ENCODE measurements at places on chromosomes 4 and X. TPM values are rescaled to one million over a fixed set of nuclear protein-coding genes. Genes with fewer than 3 reads are reported as not detected.

The FHL1 gene
- total RNA-seq = 49.9 TPM

The ZBTB49 gene
- 3.7 TPM for total RNA-seq

The NAP1L3 gene
- total RNA-seq = 7.6 TPM

The TCEAL3 gene
- total RNA-seq = 41.0 TPM

The BEND4 gene
- total RNA-seq = not detected

The AGTR2 gene
- total RNA-seq = 0.42 TPM

The RRH gene
- total RNA-seq = 0.49 TPM

The SULT1E1 gene
- total RNA-seq = 16.0 TPM

The RHOXF2B gene
- not detected for total RNA-seq

The MAGEA3 gene
- total RNA-seq = 0.57 TPM

The CLDN22 gene
- total RNA-seq = not detected

The ESX1 gene
- not detected for total RNA-seq

The OCIAD1 gene
- total RNA-seq = 161 TPM

The IL1RAPL2 gene
- not detected for total RNA-seq

The INPP4B gene
- total RNA-seq = 19.6 TPM

The PNMA5 gene
- total RNA-seq = not detected

The EDA gene
- total RNA-seq = 17.1 TPM

The MAGEB17 gene
- not detected for total RNA-seq

The IL13RA2 gene
- total RNA-seq = 7.8 TPM

The FGD1 gene
- total RNA-seq = 7.4 TPM

The CACNA1F gene
- total RNA-seq = 0.17 TPM

The RTL5 gene
- 4.1 TPM for total RNA-seq

The SASH3 gene
- total RNA-seq = 27.8 TPM

The ARAP2 gene
- 23.7 TPM for total RNA-seq

The TBC1D8B gene
- total RNA-seq = 61.8 TPM

The HMGN5 gene
- 4.6 TPM for total RNA-seq

The ASMT gene
- not detected for total RNA-seq

The SNCA gene
- 4.2 TPM for total RNA-seq

The SAGE1 gene
- total RNA-seq = not detected

The SLC6A14 gene
- total RNA-seq = not detected

The XAGE1A gene
- total RNA-seq = not detected

The GIMD1 gene
- not detected for total RNA-seq

The CXCL5 gene
- not detected for total RNA-seq

The CD38 gene
- total RNA-seq = 14.0 TPM

The TAF7L gene
- not detected for total RNA-seq

The FAM184B gene
- total RNA-seq = not detected

The CT45A1 gene
- not detected for total RNA-seq

The C4orf50 gene
- not detected for total RNA-seq

The CRLF2 gene
- total RNA-seq = not detected

The GAGE12F gene
- not detected for total RNA-seq

The KIAA0232 gene
- 21.0 TPM for total RNA-seq

The PPAT gene
- 14.3 TPM for total RNA-seq

The FABP2 gene
- 0.77 TPM for total RNA-seq

The NAA11 gene
- total RNA-seq = not detected

The ATP8A1 gene
- 40.2 TPM for total RNA-seq

The PAGE5 gene
- total RNA-seq = not detected

The CXorf49 gene
- not detected for total RNA-seq

The TMSB15A gene
- 1.0 TPM for total RNA-seq

The CRMP1 gene
- total RNA-seq = 0.18 TPM

The PTCHD1 gene
- not detected for total RNA-seq

The HGFAC gene
- 0.15 TPM for total RNA-seq

The HTR2C gene
- not detected for total RNA-seq

The DIPK2B gene
- 3.7 TPM for total RNA-seq
